Ureter (tissue), 1 donor: ENCODE measurements at places on chromosomes 1 and 21.

GRCh38 chr21:41824466-41825207 lies 54.5 kb downstream of the PRDM15 start:
- no peak for DNase-seq

DNA sequence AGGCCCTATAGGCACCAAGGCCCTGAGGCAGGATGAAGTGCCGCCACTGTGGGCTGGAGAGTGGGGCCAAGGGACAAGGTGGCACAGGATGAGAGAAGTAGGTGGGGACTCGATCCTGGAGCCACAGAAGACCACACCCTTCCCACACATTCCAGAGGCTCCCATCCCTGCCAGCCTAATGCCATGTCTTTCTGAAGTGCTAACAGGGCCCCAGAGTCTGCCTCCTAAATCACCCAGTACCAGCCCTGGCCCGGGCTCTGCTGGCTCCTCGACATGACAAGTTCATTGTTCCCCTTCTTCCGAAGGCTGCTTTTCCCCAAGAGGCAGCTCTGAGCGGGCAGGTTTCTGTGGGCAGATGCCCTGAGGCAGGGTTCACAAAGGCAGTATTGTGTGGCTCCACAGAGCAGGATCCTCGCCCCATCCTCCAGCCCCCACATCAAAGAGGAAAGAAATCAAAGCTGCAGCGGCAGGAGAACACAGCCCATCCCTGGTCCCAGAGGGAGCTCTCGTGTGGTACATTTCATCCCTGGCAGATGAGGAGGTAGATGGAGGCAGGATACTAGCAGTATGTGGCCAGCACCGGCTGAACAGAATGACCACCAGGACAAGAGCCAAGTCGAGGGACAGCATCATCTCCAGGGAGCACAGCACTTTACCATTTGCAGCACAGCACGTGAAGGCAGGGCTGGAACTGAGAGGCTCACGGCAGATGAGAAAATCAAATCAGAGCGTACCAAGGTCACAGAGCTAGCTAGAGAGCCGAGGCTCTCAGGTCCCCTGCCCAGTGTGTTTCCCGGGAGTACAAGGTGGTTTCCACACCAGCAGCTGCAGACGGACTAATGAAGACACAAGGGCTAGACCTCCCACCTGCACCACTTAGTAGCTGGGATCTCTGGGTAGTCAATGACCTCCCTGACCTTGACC lies 64.8 kb downstream of the SYF2 start:
- no peak for DNase-seq

DNA sequence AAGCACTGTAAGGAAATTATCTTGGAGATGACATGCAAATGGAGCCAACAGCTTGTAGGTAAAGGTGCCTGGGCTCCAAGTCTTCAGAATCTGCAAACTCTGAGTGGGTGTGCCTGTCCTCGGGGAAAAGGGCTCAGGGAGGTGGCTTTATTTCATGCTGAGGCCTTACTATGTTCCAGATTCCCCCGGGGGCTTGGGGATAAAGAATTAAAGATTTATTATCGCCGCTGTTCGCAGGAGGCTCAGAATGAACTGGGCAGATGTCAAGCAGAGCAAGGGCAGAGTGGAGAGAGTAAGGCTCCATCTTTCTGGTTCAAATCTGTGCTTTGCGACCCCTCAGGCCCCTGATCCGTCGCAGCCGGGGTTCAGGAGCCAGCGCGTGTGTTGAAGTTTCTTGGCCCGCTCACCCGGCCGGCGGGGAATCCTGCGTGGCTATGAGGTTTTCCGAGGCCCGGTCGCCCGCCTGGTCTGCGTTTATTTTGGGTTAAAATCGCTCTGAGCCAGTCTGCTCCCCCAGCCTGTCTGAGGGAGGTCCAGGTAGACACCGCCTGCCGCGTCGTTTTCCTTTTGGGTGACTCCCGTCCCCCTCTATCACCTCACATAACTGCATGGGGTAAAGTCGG lies 19.5 kb downstream of the RHOU start:
- no peak for DNase-seq

- no peak for DNase-seq
Measured at GRCh38 chr1:185250063-185250462, 67.0 kb downstream of the IVNS1ABP start.

DNA sequence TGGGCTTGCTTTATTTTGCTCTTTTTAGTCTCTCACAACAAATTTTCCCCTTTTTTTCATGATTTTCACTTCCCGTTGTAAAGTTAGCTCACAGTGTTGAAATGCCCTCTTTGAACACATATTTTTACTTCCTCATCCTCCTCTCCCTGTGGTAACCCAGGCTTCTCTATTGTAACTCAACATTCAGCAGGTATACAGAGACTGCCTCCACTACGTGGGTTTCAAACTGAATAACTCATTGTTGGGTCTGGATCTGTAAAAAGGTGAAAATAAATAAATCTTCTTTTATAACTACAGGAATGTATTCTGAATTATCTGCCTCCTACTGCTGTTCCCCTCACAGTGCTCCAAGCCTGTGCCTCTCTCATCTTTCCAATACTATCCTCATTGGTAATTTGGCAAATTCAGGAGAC lies 166.4 kb downstream of the RUNX1 start:
- DNase-seq = no peak

DNA sequence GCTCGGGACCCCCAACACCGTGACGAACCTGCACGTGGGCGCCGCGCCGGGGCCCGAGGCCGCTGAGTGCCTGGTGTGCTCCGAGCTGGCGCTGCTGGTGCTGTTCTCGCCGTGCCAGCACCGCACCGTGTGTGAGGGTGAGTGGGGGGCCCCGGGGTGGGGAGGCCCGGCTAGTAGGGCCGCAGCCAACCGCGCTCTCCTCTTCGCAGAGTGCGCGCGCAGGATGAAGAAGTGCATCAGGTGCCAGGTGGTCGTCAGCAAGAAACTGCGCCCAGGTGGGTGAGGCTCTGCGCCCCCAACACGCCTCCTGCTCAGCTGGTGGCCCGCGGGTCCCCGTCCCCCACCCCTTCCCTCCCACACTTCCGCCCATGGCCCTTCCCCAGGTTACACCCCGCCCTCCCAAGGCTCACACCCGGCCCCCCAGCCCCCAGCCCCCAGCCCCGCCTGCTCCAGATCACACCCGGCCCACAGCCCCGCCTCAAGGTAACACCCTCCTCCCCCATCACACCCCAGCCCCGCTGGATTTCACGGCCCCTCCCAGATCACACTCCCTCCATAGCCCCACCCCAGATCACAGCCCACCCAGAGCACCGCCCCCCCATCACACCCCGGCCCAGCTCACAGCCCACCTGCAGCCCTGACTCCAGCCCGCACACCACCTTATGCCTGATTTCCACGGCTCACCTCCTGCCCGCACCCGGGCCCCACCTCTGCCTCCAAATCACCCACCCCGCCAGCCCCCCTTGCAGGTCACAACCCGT lies 2.4 kb upstream of the MMP23B start:
- DNase-seq = peak; percentile 46

- no peak for DNase-seq
Measured at GRCh38 chr1:175353066-175353465, 160.5 kb upstream of the KIAA0040 start.

DNA sequence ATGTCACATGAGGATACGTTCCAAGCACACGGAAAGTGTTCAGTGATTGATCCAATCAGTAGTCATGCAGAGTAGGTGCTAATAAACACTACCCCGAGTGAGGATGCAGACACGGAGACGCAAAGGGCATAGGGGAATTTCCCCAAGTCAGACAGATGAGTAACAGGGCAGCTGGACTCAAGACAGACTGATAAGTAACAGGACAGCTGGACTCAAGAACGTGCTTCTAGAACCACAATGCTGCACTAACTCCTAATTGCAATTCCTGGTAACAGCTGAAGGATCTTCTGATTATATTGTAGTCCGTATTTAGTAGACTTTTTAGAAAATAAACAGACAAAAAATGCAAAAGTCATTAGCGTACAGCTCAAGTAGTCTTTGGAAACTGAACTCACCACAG lies 1.9 kb upstream of the OR2T10 start:
- no peak for DNase-seq

DNA sequence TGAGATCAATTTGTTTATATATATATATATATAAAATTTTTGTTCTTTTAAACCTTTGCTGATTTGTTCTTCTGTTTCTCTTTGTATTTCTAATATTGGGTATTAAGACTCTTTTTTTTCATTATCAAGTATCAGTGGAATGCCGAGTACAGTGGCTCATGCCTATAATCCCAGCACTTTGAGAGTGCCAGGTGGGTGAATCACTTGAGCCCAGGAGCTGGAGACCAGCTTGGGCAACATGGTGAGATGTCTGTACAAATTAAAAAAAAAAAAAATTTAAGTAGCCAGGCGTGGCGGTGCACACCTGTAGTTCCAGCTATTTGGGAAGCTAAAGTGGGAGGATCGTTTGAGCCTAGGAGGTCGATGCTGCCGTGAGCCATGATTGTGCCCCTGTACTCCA lies 67.1 kb downstream of the MAST2 start:
- DNase-seq = no peak

DNA sequence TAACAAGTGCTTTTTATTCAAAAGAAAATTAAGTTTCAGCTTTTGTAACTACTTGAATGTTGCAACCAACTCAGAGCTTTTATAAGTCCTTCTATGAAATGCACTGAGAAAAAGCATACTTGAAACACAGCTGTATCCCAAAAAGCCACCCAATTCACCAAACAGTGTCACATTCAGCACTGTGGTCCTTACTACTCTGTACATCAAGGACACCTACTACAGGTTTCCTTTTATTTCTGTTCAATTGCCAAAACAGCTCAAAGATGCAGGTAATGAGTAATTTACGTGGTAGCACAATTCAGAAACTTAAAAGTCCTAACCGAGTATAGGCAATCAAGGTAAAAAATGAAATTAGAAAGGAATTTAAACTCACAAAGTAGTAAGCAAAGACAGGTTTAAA lies 2.5 kb downstream of the EIF4G3 start:
- DNase-seq = no peak

DNA sequence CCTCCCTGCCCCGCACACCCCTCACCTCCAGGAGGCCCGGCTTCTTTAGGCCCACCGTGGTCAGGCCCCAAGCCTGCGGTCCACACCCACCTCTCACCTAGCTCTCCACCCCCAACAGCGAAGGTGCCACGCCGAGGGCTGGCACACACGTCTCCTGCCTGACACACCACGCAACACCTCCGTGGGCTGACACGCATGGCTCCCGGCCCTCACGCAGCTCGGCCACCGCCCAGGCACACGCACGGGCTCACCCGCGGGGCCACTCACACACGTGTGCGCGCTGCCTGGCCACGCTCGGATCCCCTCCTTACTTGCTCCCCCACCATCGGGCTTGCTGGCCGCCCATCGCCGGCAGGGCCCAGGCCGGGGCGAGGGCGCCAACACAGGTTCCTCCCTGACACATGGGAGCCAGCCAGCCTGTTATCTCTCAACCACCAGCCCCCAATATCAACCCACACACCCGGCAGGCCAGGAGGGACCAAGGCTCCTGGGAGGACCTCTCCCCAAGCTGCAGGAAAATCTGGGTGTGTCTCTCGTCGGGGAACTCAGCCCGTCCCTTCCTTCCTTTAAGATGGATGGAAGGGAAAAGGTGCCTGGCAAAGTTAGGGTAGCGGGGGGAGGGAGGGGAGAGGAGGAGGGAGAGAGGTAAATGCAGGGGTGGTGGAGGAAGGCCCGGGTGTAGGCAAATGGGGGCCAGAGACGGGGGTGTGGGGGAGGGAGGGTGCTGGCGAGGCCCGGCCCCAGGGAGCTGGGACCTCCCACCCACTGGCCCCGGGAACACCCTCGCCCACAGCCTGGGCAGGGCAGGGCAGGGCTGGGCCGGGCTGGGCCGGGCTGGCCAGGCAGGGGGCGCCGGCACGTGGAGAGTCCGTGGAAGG lies 546 bp downstream of the ELOVL1 start:
- peak; percentile 60 for DNase-seq
